ENCODE measurements at places on chromosomes 5 and 9.

- no peak for DNase-seq
Observed at GRCh38 chr5:57642698-57643097, 160.1 kb upstream of the ACTBL2 start.

DNA sequence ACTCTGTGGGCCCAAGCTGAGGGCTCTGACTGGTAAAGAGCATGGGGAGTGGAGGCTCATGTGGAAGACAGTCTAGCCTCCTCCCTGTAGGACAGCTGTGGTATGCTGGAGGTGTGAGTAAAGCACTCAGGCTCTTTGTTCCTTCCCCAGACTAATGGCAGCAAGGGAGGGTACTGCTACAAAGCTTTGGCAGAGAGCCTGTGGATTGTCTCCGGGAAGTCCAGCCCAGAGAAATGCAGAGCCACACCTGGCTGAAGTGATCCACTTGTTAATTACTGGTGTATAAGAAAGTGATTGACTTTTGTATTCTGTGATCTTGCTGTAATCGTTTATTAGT, 161.7 kb downstream of the OXCT1 start:
- no peak for DNase-seq

DNA sequence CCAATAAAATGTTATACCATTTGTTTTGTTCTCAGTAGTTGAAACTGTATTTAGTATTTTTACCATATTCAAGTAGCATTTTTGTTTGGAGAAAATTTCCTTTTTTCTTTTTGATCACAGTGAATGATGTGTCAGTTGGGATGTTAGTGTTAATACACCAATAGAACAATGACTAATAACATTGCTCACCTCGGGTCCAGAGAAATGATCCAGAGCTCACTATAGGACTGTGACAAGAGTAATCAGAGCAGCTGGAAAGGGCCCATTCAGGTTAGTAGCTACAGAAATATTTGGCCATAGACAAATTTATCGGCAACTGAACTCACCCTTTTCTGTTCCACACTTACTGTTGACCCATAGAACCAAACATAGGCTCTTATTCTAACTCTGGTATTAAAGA, 989.2 kb downstream of the TLE4 start:
- no peak for DNase-seq

DNA sequence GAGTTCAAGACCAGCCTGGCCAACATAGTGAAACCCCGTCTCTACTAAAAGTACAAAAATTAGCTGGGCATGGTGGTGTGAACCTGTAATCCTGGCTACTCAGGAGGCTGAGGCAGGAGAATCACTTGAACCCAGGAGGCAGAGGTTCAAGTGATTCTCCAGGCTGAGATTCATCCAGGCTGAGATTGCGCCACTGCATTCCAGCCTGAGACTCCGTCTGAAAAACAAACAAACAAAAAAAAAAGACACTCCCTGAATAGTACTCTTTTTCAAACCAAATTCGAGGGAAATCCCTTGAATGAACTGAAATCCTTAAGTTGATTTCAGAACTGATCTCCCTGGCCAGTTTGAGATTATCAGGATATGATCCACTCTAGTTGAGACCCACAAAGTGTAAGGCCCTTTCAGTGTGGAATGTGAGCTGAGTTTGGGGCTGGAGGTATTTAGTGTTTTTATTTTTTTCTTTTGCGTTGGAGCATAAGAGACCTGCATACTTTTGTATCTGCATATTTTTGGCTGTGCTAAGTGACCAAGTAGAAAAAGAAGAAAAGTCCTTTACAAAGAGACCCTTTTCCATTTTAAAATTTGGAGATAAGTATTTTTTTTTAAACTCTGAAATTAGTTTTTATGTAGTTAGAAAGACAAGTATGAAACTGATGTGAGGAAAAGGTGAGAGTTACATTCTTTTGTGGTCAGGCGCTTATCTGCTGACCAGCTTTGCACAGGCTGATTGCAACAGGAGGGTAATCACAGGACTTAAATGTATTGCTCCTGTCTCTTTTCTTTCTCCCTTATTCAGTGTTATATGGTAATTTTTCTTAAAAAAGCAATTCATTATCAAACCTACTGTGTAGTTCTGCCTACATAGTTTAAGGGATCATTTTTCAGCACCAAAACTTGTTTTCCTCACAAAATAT, 42.9 kb downstream of the TMEFF1 start:
- no peak for DNase-seq

GRCh38 chr5:9207817-9208418, 338.0 kb downstream of the SEMA5A start:
- DNase-seq = no peak

GRCh38 chr9:4117835-4118610, 181.8 kb downstream of the GLIS3 start:
- DNase-seq = no peak

GRCh38 chr5:10734037-10734709, 26.9 kb downstream of the DAP start:
- DNase-seq = no peak

DNA sequence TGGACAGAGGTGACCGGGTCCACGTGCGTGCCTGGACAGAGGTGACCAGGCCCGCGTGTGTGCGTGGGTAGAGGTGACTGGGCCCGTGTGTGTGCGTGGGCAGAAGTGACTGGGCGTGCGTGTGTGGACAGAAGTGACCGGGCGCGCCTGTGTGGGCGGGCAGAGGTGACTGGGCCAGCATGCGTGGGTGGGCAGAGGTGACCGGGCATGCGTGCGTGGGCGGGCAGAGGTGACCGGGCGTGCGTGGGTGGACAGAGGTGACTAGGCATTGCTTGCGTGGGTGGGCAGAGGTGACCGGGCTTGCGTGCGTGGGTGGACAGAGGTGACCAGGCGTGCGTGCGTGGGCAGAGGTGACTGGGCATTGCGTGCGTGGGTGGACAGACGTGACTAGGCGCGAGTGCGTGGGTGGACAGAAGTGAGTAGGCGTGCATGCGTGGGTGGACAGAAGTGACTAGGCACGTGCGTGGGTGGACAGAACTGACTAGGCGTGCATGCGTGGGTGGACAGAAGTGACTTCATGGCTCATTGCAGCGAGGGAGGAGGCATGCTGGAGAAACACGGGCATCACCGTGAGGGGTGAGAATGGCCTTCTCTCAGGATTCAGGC, 254.1 kb upstream of the IRX4 start:
- no peak for DNase-seq

DNA sequence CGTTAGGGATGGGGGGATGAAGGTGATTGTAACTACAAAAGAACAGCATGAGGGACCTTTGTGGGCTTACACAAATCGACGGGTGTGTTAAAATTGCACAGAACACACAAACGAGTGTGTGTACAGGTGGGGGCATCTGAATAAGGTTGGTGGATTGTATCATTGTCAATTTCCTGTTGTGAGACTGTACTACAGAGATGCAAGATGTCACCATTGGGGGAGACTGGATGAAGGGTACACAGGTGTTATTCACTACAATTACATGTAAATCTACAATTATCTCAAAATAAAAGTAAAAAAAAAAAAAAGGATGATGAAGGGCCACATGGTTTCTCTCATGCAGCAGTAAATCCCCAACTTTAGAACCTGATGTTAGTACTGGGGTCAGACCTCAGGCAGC, 31.4 kb upstream of the PHYKPL start:
- no peak for DNase-seq

All from AG20443 (cell line).